ENCODE measurements at places on chromosomes 4 and X. TPM values are rescaled to one million over a fixed set of nuclear protein-coding genes. Genes with fewer than 3 reads are reported as not detected.
A peak's percentile ranks its signal among the peaks of the same experiment; 100 is the strongest.

DNA sequence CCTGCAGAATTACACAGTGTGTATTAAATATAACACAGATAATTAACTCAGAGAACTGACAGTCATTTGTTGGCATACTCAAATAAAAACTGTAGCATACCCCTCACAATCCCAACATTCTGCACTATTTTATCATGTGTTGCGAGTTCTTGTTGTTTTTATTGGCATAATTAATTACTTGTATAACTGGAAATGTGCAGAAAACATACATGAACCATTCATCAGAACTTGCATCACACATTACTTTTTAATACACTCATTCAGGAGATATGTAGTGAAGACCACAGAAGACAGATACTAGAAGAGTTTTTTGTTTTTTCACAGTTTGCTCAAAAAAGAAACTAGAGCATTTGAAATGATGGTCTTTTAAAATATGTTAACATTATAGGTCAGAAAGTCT is 74.6 kb upstream of the NEIL3 start:
- H3K4me1 ChIP-seq, result no peaks in the 10 kb centered on the region
- H3K27me3 ChIP-seq, result no peaks in the 10 kb centered on the region
- H3K27ac ChIP-seq, result no peak overlapping the region
- no peaks in the 10 kb centered on the region for H3K36me3 ChIP-seq

GRCh38 chr4:28723371-28723770 is 1862.7 kb downstream of the STIM2 start:
- H3K4me1 ChIP-seq, result no peaks in the 10 kb centered on the region
- no peaks in the 10 kb centered on the region for H3K27me3 ChIP-seq
- no peak overlapping the region for H3K27ac ChIP-seq
- H3K36me3 ChIP-seq, result no peaks in the 10 kb centered on the region
- H3K4me3 ChIP-seq, result no peak overlapping the region
- DNase-seq, result no peak

DNA sequence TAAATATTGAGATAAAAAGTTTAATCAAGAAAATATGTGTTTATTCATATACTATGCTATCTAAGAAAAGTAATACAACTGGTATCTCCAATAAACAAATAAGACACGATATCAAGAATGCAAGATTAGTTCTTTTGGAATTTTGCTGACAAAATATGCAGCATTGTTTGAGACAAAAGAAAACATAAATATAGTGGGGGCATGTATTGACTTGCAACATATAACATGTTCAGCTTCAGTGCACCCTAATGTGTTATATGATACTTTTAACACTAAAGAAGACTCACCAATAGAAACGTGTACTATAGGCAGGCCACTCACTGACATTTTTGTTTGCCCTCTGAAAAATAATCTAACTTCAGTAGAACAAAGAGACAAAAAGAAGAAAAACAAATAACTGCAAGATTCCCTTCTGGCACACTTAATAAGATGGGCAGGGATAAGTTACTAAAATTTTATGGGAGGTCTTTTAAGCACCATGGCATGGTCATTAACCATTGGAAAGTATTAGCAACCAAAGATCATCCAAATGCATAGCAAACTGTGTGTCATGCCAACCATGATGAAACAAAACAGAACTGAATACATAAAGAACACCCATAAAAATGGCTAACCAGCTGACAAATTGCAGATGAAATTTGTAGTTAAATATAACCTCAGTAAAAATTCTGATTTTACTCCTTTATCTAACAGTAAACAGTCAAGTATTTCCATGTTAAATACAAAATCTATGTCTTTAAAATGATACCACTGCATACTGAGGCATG is 447.9 kb upstream of the FAM241A start:
- no peak overlapping the region for H3K4me3 ChIP-seq
- no peak for DNase-seq
- H3K27me3 ChIP-seq, result no peaks in the 10 kb centered on the region
- H3K4me1 ChIP-seq, result no peaks in the 10 kb centered on the region

GRCh38 chrX:10106806-10107205 is 50.0 kb upstream of the CLCN4 start:
- H3K4me3 ChIP-seq, result peak overlapping the region; percentile 37
- peaks cover 59% of the 10 kb centered on the region for H3K4me1 ChIP-seq
- H3K27me3 ChIP-seq, result no peaks in the 10 kb centered on the region

DNA sequence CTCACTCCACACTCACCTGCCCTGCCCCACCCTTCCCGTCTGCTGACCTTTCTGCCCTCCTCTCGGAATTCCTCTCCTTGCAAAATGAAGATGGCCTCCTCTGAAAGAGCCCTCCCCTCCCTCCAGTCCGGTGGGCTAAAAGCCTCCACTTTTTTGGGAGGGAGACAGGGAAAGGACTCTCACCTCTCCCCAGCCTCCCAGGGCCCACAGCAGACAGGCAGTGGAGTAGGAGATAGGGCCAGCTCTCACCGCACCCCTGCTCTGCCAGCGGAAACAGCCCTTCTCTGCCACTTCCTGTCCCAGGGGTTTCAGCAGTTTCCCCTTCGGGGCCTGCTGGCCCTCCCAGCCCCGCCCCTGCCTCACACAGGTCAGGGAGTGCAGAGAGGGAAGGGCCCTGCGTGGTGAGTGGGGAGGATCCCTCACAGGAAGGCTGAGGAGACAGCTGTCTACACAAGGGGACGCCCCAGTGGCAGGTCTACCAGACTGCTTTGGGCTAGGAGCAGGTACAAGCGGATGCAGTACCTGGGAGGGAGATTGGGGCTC is 18.2 kb downstream of the ELF4 start:
- peak overlapping the region; percentile 69 for H3K27ac ChIP-seq
- no peaks in the 10 kb centered on the region for H3K36me3 ChIP-seq
- DNase-seq, result peak; percentile 83
- H3K4me1 ChIP-seq, result peaks cover 58% of the 10 kb centered on the region
- H3K27me3 ChIP-seq, result no peaks in the 10 kb centered on the region

The PKD2 gene
- 7.1 TPM for total RNA-seq

The FGG gene
- not detected for total RNA-seq

The CDX4 gene
- not detected for total RNA-seq

DNA sequence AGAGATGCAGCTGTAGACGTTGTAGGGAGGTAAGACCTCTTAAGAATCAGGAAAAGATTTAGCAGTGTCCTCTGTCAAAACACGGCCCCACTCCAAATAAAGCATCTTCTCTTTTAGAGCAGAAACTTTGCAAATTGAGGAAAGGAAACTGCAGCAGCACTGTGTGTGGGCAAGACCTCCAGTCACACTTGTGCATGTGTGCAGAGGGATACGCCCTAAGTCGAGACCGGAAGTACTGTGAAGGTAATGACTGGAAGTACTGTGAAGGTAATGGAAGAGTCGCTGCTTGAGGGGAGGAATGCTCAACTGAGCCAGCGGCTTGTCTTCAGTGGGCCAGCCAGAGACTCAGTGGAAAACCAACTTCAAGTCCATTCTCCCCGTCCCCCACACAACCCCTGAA is 46.5 kb downstream of the EGF start:
- no peak overlapping the region for H3K4me3 ChIP-seq
- no peaks in the 10 kb centered on the region for H3K4me1 ChIP-seq
- H3K27ac ChIP-seq, result no peak overlapping the region
- no peak for DNase-seq

DNA sequence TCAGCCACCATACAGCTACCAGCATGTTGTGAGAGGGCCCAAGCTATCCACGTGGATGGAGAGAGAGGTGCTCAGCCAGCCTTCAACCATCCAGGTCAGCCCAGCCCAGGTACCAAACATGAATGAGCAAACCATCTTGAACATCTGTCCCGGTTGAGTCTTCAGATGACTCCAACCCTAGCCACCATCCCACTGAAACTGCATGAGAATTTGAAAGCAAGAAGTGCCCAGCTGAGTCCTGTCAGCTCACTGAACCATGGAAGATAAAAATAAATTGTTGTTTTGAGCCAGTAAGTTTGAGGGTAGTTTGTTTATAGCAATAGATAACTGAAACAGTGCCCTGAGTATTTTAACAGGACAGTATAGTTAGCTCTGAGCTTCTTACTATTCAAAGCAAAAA is 7.3 kb upstream of the SEL1L3 start:
- no peaks in the 10 kb centered on the region for H3K36me3 ChIP-seq
- H3K27me3 ChIP-seq, result no peaks in the 10 kb centered on the region
- no peaks in the 10 kb centered on the region for H3K4me1 ChIP-seq
- H3K4me3 ChIP-seq, result no peak overlapping the region

DNA sequence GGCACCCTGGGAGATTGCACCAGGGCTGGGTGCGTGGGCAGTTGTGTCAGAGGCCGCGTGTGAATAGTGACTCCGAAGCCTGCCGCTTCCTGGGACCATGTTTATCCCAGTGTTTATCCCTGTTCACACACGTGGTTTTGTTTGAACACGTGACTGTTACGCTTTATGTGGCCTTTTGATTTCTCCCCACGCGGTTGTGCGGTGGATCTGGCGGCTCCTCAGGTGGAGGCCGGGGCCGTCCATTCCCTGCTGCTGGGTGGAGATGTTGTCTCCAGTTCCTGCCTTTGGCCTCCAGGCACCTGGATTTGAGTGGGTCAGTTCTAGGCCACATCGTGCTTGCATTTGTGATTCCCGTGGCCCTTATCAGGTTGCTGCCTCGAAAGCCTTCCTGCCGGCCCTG is 35.1 kb downstream of the NELFA start:
- DNase-seq, result no peak
- H3K27me3 ChIP-seq, result no peaks in the 10 kb centered on the region
- peaks cover 9% of the 10 kb centered on the region for H3K36me3 ChIP-seq
- H3K4me1 ChIP-seq, result no peaks in the 10 kb centered on the region

The TKTL2 gene
- not detected for total RNA-seq

GRCh38 chr4:157819693-157820464 is 352.9 kb downstream of the GASK1B start:
- no peaks in the 10 kb centered on the region for H3K27me3 ChIP-seq
- H3K4me3 ChIP-seq, result no peak overlapping the region
- no peaks in the 10 kb centered on the region for H3K36me3 ChIP-seq
- no peaks in the 10 kb centered on the region for H3K4me1 ChIP-seq
- DNase-seq, result no peak

GRCh38 chrX:105475801-105476200 is 255.3 kb upstream of the TEX13A start:
- no peaks in the 10 kb centered on the region for H3K36me3 ChIP-seq
- no peak for DNase-seq
- H3K4me3 ChIP-seq, result no peak overlapping the region
- H3K27me3 ChIP-seq, result no peaks in the 10 kb centered on the region
- no peaks in the 10 kb centered on the region for H3K4me1 ChIP-seq

DNA sequence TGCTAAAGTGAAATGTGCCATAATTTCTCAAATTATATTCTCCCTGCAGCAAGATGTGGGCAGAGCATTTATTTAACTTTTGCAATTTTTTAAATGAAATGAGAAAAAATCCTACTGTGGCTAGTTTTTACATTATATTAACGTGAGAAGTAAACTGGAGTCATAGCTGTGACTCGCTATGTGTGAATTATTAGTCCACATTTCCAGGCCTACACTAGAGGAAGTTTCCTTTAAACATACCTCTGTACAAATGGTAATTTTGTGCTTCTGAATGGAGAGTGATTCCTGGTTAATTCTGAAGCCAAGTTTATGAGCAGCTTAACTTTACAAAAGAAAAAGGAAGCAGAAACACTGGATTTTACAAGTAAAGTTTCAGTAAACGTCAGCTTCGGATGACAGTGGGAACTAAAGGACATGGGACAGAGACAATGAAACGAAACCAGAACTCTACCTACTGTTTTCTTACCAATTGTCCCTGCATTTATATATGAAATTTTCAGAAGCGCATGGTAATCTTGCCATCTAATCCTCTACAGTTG is 72.4 kb downstream of the FBXO8 start:
- H3K27me3 ChIP-seq, result peaks cover 51% of the 10 kb centered on the region
- peaks cover 21% of the 10 kb centered on the region for H3K4me1 ChIP-seq
- no peak overlapping the region for H3K4me3 ChIP-seq
- H3K27ac ChIP-seq, result no peak overlapping the region

DNA sequence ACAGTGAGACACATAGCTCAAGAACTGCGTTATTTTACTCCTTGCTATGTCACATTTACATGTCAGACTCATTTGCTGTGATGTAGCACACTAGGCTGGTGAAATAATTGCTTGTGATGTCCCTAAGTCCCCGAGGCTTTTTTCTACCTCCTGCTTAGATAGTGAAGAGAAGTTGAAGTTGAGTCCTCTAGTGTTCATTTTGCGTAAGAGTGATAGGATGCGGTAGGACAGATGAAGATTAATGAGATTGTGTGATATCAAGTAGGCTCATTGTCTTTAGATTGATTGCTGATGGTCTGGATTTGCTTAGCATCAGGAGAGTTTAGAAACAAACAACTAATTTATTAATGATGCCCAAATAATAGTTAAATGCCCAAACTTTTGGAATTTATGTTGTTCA is 173.6 kb upstream of the NUDT6 start:
- no peaks in the 10 kb centered on the region for H3K4me1 ChIP-seq
- H3K36me3 ChIP-seq, result no peaks in the 10 kb centered on the region
- H3K27me3 ChIP-seq, result no peaks in the 10 kb centered on the region
- H3K4me3 ChIP-seq, result no peak overlapping the region
- H3K27ac ChIP-seq, result no peak overlapping the region
- no peak for DNase-seq

DNA sequence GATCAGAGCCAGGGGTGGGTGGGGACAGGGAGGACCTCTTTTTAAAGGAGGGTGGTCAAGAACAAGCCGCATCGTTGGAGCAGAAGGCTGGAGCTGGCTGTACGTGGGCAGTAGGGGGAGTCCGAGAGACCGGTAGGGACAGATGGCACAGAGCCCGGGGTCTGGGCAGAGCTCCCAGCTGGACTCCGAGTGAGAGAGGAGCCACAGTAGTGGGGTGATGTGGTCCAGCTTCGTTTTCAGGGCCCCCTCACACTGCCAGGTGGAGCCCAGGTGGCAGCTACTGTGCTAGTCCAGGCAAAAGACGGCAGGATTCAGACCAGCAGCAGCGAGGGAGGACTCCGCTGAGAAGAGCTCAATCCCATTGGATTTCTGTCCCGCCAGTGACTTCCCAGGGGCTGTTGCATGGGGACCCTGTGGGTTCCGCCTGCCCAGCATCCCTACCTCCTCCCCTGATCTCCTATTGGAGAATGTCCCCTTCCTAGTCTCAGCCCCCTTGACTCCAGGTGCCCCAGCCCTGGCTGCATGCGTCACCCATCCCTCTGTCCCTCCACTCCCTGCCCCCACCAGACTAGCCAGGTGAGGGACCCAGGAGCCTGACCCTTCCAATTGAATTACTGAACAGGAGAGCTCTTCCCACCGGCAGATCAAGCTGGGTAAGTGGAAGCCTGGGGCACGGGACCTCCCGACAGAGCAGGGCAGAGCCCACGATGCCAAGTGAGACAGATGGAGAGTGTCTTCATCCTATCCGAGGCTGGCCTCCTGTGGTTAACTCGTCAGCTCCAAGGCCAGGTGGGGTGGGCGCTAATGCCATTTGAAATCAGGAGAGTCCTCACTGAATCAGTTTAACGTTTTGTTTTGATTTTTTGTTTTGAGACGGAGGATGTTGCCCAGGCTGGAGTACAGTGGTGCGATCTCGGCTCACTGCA is 2.9 kb downstream of the ARHGAP4 start:
- no peak for DNase-seq
- H3K4me1 ChIP-seq, result peaks cover 14% of the 10 kb centered on the region
- no peak overlapping the region for H3K4me3 ChIP-seq
- H3K27ac ChIP-seq, result no peak overlapping the region
- no peaks in the 10 kb centered on the region for H3K36me3 ChIP-seq

- H3K4me1 ChIP-seq, result no peaks in the 10 kb centered on the region
- no peaks in the 10 kb centered on the region for H3K27me3 ChIP-seq
- no peak overlapping the region for H3K27ac ChIP-seq
Observed at GRCh38 chr4:15714141-15714540, 11.3 kb downstream of the BST1 start.

- no peaks in the 10 kb centered on the region for H3K4me1 ChIP-seq
- no peaks in the 10 kb centered on the region for H3K27me3 ChIP-seq
- H3K36me3 ChIP-seq, result peaks cover 30% of the 10 kb centered on the region
- no peak overlapping the region for H3K4me3 ChIP-seq
- H3K27ac ChIP-seq, result no peak overlapping the region
Observed at GRCh38 chr4:105433421-105433820, 40.4 kb downstream of the PPA2 start.
